ENCODE measurements at places on chromosomes 13 and 19.

DNA sequence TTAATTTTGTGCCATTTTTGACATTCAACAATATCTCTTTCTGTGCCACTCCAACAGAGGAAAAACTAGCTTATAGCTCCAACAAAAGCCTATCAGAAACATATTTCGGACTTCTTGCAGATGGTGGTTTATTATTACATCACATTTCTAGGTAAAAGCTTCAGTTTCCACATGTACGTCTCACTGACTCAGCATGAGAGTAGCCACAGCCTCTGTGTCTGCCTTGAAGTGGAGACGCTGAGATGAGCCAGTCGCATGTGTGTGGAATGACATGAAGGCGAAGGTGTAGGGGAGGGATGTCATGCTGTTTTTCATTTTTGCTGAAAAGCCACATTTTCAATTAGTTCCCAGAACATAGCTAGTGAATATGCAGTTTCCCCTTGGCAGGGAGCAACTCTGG is 598.6 kb downstream of the EFNB2 start:
- DNase-seq: no peak

DNA sequence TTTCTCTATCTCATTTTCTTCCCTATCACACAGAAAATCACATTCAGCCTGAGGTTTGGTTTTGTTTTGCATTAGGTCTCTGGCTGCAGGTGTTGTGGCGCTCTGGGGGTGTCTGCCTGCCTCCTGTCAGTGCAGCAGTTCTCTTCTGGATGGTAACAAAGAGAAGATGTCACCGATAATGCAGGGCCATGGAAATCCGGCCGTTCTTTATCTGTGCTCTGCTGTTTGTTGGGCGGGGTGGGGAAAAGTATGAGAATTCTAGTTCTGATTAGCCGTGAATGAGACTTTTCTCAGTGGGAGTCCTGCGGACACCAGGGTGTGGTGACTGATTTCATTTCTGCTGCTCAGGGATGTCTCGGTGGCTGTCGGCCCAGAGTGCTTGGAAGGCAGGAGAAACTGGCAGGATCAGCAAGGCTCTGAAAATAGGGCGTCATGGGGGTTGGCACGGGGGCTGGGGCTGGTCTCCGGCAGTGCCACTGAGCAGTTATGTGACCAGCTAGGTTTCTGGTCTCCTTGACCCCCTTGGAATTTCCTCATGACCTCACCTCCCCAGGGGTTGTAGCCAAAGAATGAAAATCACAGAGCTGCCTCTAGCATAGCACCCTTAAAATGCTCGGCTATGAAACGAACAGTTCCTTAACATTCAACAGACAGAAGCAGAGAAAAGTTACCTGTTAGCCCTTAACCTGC is 5.0 kb downstream of the RNF113B start:
- DNase-seq: peak; percentile 60

DNA sequence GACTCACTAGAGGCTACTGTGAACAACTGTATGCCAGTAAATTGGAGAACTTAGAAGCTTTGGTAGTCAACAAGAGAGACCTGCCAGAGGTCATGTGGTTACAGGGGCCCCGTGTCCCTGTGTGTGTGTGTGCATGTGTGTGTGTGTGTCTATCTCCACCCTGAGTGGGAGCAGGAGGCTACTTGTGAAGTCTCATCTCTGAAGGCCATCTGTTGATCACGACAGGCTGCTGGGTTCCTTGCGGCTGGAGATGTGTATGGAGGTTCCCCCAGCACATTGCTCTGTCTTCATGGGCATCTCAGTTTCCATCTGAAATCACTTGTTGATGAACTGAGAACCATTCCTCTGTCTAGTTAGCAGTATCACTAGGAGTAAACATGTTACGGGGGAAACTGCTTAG is 58.2 kb upstream of the TEX29 start:
- no peak for DNase-seq

DNA sequence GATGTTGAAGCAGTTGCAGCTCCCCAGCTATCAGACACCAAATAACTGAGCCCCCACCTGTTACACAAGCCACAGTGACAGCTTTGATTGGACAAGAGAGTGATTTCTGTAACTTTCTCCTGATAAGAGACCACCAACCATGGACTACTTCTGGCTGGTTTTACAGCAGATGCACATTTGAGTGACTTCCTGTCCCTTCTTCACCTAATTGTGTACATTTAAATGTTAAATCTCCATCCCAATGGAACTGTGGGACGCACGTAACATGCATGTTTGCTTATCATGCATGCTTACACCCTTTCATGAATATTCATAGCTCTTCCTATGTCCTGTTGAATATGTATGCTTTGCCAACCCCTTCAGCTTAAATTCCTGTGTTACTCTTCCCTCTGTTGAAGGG is 6.0 kb upstream of the TNFSF11 start:
- no peak for DNase-seq

DNA sequence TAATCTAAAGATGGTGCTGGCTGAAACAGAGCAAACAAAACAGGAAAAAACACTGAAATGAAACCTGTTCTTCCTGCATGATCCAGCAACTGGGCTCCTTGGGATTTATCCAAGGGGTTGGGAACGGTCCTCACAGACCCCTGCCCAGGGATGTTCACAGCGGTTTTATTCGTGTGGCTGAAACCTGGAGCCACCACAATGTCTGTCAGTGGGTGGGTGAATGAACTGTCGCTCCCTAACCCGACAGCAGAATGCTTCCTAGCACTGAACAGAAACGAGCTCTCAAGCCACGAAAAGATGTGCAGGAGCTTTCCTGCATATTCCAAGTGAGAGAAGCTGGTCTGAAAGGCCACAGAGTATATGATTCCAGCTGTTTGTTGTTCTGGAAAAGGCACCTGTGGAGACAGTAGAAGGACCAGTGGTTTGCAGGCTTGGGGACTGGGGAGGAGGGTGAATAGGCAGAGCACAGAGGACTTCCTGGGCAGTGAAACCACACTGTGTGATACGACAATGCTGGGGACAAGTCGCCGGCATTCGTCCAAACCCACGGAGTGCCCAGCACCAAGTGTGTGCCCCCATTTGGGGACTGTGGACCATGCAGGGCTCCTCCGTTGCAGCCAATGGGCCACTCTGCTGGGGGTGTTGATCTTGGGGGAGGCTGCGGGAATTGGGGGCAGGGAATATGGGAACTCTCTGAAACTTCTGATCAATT is 73.9 kb downstream of the TEX29 start:
- DNase-seq: no peak

- peak; percentile 42 for DNase-seq
These were observed 170.6 kb downstream of the FLT1 start for GRCh38 chr13:28324181-28324789.

DNA sequence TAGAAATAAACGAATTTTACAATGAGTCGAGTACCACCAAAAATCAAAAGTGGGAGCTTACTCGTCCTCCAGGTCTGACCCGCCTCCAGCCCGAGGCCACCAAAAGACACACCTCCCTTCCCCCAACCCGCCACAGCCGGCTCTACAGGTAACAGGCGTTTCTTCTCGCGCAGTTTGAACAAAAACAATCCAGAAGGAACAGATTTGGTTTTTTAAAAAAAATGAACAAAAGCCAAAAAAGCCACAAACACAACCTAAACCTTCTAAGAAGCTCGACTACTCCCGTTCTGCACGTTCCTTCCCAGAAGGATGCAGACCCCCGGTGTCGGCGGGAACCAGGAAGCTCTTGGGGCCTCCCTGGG is 671 bp downstream of the ZDHHC20 start:
- peak; percentile 41 for DNase-seq

DNA sequence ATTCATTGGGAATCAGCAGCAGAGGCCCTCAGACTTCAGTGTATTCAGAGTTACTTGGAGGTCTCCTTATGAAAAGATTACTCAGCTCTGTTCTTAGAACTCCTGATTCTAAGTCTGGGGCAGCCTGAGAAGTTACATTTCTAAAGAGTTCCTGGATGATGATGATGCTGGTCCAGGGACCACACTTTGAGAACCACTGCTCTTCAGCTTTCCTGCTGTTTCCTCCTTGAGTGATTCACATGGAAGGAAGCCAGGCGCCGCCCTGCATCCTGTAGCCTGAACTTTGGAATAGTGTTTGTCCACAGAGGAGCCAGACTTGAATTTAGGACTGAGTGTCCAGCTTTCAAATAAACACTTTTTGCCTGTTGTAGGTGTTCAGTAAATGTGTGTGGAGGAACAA is 2.9 kb downstream of the CEBPG start:
- DNase-seq: no peak

GRCh38 chr13:30376426-30377311 is 45.6 kb upstream of the UBE2L5 start:
- DNase-seq: no peak

DNA sequence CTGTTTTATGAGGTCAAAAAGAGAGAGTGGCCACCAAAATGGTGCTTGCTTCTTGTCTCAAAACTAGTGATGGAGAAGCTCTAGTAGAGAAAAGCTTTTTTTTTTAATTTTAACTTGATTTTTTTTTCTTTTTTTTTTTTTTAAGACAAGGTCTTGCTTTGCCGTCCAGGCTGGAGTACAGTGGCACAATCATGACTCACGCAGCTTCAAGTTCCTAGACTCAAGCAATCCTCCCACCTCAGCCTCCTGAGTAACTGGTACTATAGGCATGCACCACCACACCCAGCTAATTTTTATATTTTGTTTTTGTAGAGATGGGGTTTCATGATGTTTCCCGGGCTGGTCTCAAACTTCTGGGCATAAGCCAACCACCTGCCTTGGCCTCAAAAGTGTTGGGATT is 279.0 kb downstream of the TBC1D4 start:
- DNase-seq: no peak

- DNase-seq: no peak
These were observed 6.1 kb downstream of the NXNL1 start for GRCh38 chr19:17454576-17455071.

DNA sequence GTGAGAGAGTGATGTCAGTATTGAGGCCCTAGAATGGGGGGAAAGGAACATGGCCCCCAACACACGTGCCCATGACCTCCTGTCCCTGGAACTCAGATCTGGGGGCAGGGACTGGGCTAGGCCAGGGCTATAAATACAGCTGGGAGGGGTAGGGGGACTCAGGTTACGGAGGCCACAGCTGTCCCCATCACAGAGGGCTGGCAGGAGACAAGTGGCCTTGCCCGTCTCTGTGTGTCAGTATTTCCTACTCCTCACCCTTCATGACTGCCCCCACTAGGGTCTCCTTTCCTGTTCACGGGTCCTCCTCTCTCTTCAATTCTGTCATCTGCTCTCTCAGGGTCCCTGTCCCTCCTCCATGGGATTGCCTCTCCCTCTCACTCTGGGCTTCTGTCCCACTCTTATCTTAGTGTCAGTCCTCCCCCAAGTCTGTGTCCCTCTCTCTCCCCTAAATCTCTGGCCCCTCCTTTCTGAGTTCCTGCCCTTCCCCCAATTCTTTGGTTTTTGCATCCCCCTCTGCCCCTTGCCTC is 687 bp upstream of the HRC start:
- DNase-seq: peak; percentile 74

DNA sequence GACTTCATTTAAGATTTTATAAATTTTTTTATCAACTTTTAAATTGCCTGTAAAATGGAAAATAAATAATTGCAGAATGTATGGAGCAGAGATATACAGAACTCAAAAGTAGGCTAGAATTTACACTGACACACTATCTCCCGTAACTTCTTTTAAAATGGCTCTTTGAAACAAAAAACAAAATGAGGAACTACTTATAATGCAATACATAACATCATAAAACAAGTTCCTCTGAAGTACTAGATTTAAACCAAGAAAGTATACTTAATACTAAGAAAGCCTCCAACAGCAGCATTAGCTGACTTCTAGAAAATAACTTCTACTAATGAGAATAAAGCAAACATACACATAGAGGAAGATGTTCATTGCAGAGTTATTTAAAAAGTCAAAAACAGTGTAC is 17.0 kb downstream of the RBM26 start:
- DNase-seq: no peak

DNA sequence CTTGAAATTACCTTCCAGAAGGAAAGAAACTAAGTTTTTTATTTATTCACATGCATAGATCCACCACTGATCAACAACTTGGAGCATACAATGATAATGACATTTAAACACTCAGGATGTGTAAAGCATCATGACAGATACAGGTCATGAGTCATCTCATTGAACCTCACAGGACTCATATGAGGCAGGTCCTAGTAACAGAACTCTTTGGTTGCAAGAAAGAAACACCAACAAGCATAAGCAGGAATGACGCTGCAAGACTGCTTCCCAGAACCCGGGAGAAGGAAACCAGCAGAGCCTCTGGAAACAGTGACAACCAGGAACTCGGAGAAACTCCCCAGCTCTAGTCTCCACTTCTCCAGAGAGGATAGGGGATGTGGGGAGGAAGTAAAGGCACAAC is 60.8 kb upstream of the IPO5 start:
- no peak for DNase-seq

- no peak for DNase-seq
These were observed 97.5 kb downstream of the INSR start for GRCh38 chr19:7196763-7197118.

DNA sequence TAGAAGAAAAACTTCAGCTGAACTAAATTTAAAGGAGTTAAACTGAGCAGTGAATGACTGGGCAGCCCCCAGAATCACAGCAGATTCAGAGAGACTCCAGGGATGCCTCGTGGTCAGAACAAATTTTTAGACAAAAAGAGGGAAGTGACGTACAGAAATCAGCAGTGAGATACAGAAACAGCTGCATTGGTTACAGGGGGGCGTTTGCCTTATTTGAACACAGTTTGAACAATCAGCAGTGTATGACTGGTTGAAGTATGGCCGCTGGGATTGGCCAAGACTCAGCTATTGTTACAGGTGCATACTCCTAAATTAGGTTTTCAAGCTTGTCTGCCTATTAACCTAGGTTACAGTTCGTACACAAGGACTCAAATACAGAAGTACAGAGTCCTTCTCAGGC is 2.2 kb upstream of the SPRYD7 start:
- DNase-seq: no peak

Data from left hindlimb (tissue), 1 donor.